ENCODE measurements at places on chromosomes 4 and X.
A peak's percentile ranks its signal among the peaks of the same experiment; 100 is the strongest.

- no peak for DNase-seq
These were observed 69.2 kb upstream of the PLS3 start for GRCh38 chrX:115491766-115492165.

GRCh38 chr4:77181720-77182119 lies 24.7 kb downstream of the CCNG2 start:
- DNase-seq, result no peak

GRCh38 chr4:52157641-52158316 lies 106.7 kb downstream of the SPATA18 start:
- DNase-seq, result peak; percentile 36

DNA sequence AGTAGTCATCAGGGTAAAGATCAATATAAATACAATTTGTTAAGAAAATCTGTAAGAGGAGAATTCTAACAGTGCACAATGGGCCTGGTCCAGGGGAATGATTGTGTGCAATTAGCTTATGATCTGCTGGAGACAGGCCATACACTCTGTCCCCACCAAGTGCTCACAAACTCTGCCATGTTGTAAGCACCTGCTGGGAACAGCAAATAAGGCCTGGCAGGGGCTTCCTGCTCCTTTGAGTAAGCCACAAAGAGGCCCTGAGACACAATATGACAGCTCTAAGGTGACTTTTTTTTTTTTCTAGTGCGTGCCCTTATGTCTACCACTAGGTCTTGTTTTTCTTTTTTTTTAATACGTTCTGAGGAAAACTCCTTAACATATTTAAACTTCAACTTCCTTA lies 866.3 kb upstream of the PCDH7 start:
- DNase-seq, result no peak

DNA sequence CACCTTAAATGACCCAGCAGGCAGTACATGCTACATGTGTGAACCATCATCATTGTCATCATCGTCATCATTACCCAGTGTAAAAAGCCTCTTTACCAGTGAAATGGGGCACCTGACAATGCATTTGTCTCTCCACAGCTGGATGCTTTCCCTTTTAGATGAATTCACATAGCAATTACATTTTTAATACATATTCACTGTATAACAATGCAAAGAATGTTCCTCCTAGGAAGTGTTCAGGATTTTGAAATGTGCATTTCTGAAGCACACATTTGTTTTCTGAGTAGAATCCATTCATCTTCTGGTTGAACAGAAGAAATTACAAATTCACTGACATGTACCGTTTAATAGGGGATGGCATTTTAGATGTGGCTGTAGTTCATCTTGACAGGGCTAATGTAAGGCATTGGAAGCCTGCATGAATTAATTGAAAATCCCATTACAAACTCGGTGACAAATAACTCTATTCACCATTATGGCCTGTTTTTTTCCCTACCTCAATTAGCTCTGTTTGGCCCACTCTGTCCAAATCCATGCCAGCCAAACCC lies 111.1 kb downstream of the SH3RF1 start:
- DNase-seq, result peak; percentile 23

Measured in HT1080 (cell line).